ENCODE measurements at places on chromosomes 11 and 22.

DNA sequence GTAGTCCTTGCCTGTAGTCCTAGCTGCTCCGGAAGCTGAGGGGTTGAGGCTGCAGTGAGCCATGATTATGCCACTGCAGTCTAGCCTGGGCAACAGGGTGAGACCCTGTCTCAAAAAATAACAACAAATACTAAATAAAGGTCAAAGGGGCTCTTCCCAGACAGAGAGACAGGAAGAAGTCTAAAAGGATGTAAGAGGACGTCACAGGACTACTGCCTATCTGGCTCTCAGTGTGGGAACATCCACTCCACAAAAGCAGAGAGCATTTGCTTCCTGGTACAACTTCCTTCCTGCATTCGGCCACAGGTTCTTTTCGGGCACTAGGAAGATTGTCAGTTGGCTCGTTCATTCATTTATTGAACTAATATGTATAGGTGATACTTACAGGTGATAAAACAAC is 110.6 kb downstream of the SGSM3 start:
- no peak for DNase-seq

GRCh38 chr11:87019613-87020271 is 18.0 kb upstream of the TMEM135 start:
- DNase-seq = no peak

- DNase-seq = no peak
Observed at GRCh38 chr11:58999291-58999680, 60.0 kb downstream of the GLYATL1 start.

DNA sequence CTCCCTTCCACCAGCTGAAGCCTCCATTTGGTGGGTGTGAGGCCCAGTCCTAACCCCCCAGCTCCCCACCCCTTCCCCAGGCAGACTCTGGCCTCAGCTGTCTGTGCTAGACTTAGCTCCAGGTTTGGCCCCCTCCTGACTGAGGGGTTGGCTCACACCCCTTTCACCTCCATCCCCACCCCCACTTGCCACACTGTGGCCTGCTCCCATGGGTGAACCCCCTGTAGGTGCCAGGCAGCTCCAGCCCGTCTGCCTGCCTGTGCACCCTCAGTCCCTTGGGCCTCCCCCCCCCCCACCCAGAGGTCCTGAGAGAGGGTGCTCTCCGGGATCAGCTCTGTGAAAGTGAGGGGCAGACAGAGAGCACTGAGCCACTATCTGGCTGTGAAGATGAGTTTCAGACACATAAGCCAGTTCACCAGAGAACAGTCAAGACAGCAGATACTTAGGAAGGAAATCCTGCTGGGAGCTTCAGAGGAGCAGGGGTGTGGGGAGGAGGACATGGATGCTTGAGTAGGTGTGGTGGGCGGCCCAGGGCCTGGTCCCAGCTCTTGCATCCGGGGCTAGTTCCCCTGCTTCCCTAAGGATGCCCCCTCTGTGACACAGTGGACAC is 36.2 kb downstream of the PPM1F start:
- no peak for DNase-seq

GRCh38 chr11:33906484-33907186 is 14.8 kb upstream of the LMO2 start:
- DNase-seq = no peak

DNA sequence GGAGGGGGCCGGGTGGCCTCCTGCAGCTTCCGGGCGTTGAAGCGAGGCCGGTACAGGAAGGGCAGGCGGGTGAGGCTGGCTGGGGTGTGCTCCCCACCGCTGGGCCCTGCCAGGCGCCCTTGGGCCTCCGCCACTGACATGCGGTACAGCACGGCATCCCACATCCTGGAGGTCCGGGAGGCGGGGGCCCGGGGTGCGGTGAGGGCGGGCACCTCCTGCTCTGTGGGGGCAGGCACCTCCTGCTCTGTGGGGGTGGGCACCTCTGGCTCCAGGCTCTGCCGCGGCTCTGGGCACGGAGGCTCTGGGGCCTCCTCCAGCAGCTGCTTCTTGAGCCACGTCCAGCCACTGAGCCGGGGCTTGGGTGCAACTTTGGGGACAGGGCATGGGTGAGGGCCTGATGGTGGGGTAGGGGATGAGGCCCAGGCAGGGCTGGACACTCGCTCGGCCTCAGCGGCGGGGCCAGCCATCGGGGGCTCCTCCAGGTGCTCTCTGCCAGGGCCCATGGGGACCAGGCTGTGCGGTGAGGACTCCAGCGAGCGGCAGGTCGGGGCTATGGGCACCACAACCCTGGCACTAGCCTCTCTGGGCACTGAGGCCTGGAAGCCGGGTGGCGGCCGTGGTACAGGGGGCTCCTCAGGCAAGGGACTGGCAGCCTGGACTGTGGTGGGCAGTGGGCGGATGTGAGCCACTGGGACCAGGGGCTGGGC is 2.3 kb downstream of the PRR33 start:
- no peak for DNase-seq

DNA sequence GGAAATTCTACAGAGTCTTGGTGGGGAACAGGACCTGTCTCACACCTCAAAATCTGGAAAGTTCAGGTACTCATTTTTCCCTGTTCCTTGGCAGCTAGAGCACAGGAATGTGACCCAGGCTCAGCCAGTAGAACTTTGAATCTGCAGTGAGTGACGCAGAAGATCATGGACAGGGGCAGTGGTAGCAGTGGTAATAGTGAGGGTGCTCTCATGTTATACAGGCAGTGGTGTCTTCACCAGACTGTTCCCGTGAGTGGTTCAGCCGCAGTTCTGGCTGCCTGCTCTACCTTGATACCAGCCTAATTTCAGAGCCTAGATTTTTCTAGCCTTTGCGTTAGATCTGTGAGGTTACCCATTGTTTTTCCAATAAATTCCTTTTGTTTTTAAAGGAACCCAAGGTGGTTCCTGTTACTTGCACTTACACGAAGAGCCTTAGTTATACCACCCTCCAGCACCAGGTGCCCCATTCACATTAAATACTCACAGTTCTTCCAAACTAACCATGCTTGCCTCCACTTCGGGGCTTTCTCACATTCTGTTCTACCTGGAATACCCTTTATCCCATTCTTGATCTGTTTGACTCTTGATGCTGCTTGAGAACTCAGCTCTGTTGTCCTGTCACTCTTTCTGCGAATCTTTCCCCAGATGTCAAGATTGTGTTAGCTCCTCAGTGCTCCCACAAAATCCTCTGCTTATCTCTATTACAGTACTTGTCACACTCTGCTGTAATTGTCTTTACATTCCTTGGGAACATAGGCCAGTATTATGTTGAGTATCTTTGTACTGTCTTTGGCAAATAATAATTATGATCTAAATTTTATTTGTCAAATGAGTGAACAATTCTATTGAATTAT is 47.8 kb downstream of the SWAP70 start:
- no peak for DNase-seq

GRCh38 chr11:100830978-100831732 is 144.1 kb downstream of the ARHGAP42 start:
- DNase-seq = no peak

- no peak for DNase-seq
Observed at GRCh38 chr11:132142121-132142520, 771.7 kb downstream of the NTM start.

DNA sequence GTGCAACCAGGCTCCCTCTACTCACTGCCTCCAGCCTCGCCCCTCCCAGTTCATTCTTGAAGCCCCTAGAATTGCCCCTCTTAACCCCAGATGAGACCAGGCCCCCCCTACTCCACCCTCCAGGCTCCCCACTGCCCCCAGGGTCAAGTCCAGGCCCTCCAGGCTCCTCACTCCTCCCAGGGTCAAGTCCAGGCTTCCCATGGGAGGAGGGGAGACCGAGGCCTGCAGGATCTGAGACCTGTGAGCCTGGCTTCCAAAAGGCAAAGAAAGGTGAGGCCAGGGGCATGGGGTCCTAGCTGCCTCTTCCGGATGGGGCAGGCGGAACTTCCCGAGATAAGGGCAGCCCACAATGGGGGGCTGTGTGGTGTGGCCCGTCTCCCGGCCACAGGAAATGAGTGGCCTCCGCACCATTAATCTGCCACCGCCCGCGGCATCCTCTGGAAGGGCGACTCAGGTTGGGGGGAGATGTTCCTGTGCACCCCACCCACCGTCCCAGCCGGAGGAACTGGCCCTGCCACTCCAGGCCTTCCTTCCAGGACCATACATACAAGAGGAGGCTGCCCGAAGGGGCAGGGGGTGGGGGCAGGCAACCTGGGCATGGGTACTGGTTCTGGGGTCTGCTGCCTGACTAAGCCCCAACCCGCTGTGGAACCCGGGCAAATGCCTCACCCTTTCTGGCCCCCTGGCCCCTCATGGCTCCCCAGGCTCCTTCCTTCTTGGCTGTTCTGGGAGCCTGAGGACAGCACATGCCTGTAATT is 35.1 kb upstream of the WNT11 start:
- DNase-seq = no peak

DNA sequence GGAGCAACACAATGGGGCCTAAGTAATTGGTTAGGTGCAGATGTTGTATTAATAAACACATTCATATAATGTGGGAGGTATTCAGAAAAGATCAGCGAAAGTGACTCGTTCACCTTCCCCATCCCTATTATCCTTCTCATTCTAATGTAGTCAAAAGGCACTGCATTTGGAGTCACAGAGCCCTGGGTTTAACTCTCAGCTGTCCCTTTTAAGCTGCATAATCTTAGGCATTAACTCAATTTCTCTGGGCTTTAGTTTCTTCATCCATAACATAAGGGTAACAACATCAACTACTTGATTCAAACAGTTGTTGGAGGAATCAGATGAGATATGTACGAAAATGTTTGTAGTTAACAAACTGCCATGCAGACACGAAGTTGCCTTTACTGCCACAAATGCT is 187.6 kb upstream of the PITPNB start:
- DNase-seq = no peak

DNA sequence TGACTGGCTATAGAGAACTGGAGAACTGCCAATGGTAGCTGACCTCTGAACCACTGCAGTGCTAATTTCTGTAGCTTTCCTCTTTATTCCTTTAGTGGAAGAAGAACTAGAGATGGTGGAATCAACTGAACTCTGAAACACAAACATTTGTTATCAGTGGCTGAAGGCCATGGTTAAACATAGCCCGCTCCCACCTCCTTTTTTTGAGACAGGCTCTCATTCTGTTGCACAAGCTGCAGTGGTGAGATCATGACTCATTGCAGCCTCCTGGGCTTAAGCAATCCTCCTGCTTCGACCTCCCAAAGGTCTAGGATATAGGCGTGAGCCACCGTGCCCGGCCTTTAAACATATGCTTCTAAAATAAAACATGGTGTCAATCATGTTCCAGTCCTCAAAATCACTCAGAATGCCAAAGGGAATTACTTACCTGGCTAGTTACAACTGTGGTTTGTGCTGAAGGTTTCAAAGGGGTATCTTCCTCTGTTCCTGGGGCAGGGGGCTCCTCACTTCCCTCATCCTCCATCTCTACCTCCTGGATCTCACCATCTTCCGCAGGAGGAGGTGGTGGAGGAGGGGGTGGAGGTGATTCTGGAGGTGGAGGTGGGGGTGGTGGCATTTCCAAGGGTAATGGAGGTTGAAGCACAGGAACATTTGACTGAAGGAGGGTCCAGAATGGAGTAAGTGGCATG is 9.0 kb upstream of the AGBL2 start:
- no peak for DNase-seq

- no peak for DNase-seq
Observed at GRCh38 chr11:48007677-48008076, 27.3 kb downstream of the PTPRJ start.

- DNase-seq = no peak
Observed at GRCh38 chr22:20137671-20138416, 6.2 kb downstream of the ZDHHC8 start.

- DNase-seq = no peak
Observed at GRCh38 chr22:32509045-32509444, 34.4 kb downstream of the FBXO7 start.

- DNase-seq = no peak
Observed at GRCh38 chr11:66221726-66222236, 46.7 kb upstream of the RAB1B start.

DNA sequence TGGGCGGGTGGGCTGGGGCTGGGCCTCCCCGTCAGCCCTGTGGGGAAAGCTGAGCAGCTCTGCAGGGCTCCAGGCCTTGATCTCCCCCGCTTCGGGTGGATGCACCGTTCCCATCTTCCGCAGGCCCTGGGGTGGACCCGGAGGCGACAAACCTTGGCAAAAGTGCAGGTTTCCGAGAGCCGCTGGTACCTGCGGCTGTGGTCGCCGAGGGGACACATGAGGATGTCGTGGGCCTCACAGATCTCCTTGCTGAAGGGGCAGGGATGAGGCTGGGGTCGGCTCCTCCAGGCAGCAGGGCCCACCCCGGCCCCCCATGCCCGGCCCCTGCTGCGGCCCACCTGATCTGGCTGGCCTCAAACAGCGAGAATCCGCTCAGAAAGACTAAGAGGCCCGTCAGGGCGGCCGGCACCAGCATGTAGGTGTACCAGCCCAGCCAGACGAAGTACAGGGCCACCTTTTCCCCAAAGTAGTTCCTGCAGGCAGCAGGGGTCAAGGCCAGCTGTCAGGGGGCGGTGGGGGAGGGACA is 11.8 kb downstream of the ANO9 start:
- DNase-seq = no peak

GRCh38 chr22:22229683-22230420 is 14.7 kb upstream of the VPREB1 start:
- no peak for DNase-seq

GRCh38 chr11:66183494-66184048 is 84.9 kb upstream of the RAB1B start:
- DNase-seq = no peak

- no peak for DNase-seq
Observed at GRCh38 chr22:50710221-50710620, 27.8 kb upstream of the ACR start.
